ENCODE measurements at places on chromosomes 7 and 10.

- peak; percentile 26 for DNase-seq
These were observed 41.6 kb downstream of the LAMB1 start for GRCh38 chr7:107961405-107961804.

DNA sequence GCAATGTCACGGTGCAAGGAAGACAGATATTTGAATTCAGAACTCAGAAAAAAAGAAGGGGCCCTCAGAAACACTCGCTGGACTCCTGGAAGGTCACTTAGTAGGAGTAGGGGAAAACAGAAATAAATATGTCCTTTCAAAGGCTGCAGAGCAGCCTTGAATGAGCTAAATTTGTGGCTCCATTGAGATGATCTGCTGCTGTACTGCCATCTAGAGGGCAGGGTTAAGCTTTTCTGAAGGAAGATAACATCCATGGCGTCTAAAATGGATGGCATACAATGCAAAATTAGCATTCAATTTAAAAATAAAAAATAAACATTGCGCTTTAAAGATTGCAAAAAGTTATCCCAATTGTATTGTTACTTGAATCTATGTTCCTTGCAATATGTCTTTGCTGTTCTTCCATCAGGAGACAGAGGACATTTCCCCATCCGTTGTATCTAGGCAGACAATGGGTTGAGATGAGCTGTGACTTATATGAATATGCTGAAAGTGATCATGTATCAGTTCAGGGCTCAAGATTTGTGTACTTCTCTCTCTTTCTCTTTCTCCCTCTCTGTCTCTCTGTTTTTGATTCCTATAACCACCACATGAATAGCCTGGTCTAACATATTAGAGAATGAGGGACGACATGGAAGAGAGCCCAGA is 642.2 kb downstream of the SH2D4B start:
- no peak for DNase-seq

GRCh38 chr10:116201011-116201410 is 72.0 kb downstream of the GFRA1 start:
- no peak for DNase-seq

DNA sequence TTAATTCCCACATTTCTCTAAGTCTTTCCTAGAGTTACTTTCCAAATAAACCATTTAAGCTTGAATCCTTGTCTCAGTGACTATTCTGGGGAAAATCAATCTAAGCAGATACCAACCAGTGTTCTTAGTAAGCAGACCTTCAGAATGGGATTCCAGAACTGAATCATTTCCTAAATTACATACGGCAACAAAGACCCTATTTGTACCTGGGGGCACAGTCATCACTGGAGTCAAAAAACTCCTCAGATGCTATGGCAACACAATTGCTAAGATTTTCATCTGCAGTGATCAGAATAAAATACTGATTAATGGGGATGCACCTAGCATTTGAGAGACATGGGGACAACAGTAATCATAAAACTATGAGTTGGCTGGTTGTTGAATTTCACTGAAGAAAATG is 284.7 kb upstream of the HGF start:
- DNase-seq = no peak

DNA sequence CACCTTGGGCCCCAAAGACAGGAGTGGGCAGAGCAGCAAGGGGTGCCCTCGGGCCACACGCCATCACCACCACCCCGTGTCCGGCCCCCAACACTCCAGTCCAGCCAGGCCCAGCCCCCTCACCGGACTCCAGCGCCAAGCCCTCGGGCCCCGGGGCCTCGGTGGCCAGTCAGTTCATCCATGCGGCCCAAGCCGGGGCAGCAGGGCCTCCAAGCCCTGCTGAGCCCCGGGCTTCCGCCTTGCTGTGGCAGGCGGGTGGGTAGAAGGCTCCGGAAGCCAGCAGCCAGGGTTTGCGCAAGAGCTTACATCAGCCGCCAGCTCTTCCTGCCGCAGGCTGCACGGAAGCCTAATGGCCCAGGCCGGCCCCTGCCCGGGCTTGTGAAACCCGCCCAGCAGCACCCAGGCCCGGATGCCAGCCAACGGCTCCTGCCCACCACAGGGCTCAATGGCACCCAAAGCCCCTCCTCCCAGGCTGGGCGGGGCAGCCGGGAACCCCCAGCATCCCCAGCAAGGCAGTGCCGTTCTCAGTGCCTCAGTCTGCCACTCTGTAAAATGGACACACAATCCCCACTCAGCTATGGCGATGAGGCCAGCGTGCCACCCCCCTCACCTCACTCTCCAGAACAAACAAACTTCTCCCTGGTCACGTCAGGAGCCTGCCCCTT is 26.5 kb downstream of the TNRC18 start:
- DNase-seq = peak; percentile 71

DNA sequence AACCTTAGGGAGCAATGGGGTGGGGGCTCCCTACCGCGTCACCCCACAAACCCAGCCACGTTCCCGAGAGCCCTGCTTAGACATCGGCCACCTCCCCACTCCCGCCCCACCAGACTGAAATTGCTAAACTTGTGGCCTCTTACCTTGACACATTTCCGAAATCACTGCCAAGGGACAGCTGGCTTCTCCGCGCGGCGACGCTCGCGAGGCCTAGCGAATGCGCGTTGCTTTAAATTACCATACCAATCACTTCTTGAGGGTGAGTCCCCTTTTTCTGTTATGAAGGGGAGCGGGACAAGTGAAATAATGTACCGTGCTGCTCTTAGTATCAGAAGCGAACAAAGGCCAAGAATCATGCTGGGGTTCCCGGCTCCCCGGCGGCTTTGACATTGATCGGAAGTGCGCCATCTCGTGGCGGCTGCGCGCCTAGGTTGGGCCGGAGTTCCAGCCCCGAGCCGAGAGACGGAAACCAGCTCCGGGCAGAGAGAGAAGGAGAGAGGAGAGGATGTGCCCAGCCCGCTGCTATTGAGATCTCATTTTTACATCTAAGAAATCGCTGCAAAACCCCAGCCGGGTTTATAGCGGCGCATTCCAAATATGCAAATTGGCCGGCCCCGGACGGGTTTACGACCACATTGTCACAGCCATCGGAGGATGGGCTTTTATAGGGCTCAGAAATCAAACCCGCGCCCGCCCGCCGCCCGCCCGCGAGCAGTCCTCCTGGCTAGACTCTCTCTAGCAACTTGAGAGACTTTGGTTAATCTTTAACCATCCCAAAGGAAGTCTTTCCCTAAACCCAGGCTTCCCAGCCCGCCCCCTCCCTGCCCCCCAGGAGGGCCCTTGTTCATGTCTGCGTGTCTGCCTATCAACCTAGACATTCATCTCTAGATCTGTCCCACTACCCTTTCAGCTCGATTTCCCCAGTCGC is 5.3 kb downstream of the HOXA11 start:
- peak; percentile 39 for DNase-seq

DNA sequence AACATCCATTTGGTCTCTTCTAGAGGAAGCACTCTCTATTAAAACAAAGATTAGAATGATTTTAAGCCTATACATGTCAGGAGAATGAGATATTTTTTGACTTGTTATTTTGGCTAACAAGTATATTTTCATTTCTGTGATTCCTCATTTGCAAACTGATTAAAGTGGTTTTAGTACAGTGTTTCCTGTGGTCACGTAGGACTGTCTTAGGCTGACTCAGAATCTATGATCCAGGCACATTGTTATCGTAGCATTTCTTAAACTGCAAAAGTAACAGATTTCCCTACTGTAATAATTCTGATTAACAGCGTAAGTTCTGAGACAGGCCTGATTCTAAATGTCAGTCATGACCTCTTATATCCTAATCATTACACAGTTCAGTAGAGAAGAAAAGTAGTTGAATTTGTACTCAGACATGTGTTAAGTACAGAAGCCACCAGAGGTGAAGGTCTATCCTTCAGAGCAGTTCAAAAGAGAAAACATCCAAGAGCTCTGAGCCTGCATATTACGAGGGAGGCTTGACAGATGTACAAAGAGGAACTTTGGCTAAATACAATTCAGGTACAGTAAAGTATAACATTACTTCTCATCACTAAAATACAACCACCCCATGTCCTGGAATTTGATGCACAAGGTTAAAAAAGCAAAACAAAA is 124.1 kb upstream of the TEX47 start:
- no peak for DNase-seq

- peak; percentile 24 for DNase-seq
These were observed 183.0 kb upstream of the ANK3 start for GRCh38 chr10:60572511-60573194.

DNA sequence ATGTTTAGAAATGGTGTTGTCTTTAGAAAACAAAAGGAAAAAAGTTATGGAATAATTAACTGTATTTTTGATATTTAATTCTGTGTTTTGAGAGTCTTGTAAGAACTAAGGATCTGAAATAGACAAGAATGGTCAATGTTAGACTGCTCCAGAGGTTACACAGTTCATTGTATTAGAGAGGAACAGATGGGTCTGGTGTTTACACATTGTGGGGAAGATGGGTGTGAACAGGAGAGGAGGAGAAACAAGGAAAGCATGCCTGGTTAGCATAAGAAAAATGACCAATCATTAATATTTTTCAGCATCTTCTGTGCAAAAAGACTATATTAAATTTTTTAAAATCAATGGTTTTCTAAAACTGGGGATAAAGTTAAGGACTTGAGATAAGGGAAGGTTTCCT is 11.9 kb downstream of the MEOX2 start:
- DNase-seq = no peak

- no peak for DNase-seq
These were observed 627.4 kb downstream of the CALN1 start for GRCh38 chr7:71784781-71785180.

- DNase-seq = no peak
These were observed 2.1 kb upstream of the DHX32 start for GRCh38 chr10:125883211-125883610.

- DNase-seq = no peak
These were observed 311.4 kb downstream of the ADARB2 start for GRCh38 chr10:1425879-1426278.

DNA sequence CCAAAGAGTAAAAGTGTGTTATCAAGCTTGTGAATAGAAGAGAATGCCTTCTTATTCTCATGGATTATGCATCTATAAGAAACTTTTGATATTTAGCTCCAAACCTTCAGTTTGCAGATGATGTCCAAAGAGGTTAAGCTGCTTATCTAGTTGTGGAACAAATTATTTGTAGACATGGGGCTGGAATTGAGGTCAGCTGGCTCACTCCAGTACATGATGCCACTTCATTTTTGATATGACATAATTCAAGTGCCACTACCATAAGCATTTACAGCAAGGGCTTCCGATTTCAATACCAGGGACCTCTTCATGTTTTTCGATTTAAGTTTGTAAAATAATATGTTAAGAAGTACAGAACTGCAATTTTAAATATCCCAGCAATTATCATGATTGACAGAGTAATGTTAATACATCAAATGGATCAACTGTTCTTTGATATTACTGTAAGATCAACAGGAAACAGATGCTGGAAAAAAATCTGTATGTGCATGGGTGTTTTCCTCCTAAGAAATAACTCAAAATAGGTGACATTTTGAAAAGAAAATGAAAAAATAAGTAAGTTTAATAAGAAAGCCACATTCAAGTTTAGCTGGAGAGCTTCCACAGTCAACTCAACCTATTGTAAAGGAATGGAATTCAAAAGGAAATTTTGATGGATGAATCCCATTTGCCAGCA is 12.7 kb downstream of the FAM3C start:
- DNase-seq = no peak

DNA sequence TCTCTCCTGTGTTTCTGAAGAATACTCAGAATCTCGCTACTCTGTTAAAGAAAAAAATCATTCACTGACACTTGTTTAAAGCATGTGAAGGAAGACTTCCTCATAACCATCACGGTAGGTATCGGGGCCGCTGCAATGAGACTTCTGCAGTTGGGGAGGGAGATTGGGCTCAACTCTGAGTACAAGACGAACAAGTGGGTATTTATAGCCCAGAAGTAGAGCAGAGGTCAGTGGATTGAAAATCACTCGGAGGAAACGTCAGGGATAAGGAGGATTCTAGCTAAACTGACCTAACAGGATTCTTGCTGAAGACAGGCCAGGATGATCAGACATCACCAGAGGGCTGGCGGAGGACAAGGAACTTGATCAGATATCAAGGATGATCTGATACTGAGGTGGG is 33.3 kb downstream of the ITPRIP start:
- no peak for DNase-seq

DNA sequence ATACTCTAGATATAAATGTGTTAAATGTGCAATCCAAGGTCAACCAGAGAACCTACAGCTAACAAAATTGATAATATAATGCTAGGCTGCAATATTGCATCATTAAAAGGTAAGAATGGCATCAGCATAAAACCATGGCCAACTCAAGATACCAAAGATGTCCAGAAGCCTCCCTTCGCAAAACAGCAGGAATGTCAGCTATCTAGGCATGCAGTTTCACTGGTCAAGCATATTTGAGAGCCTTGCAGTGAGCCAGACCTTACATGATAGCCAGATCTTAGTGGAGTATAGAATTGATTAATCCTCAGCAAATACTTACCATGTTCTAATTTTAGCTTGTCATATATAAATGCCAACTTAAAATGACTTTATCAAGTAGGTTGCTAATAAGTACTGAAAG is 138.8 kb downstream of the ZEB1 start:
- no peak for DNase-seq

DNA sequence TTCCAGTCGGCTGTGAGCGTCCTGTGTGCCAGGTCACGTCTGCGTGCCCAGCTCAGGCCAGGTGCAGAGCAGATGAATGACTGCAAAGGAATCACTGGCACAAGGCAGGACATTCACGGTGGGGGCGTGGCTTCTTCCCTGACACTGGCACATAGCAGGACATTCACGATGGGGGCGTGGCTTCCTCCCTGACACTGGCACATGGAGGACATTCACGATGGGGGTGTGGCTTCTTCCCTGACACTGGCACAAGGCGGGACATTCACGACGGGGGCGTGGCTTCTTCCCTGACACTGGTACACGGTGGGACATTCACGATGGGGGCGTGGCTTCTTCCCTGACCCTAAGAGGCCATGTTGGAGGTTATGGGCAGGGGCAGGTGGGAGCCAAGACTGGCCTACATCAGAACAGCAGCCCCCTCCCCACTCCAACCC is 64.3 kb downstream of the MYL10 start:
- peak; percentile 6 for DNase-seq

- no peak for DNase-seq
These were observed 5.6 kb downstream of the SUFU start for GRCh38 chr10:102509387-102509786.

GRCh38 chr7:103395071-103395470 is 47.6 kb downstream of the PSMC2 start:
- no peak for DNase-seq

DNA sequence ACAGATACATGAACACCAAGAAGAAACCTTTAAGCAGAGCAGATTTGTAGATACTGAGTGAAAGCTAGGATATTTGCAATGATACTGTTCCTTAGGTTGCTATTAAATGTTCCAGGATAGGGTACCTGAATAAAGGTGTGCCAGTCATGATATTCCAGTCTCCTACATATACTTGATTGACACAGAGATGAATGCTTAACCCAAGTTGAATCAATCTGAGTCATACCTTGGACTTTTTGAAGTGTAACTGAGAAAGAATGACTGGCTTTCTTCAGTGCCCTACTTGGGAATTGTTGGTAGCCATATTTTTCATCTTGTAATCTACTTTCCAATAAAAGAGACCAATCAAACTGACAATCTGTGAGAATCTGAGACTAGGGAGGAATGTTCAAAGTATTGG is 805.7 kb upstream of the GHITM start:
- no peak for DNase-seq

Measured in body of pancreas (tissue), 4 donors.